ENCODE measurements at places on chromosomes 5 and 9. TPM values are rescaled to one million over a fixed set of nuclear protein-coding genes. Genes with fewer than 3 reads are reported as not detected.

CDKN2A gene
- total RNA-seq: 0.22 TPM

CFAP157 gene
- total RNA-seq: not detected

CARTPT gene
- total RNA-seq: not detected

PROP1 gene
- total RNA-seq: not detected

PCA3 gene
- total RNA-seq: 0.58 TPM

FAM163B gene
- total RNA-seq: not detected

TICAM2 gene
- total RNA-seq: 3.3 TPM

GPR151 gene
- not detected for total RNA-seq

PCDHGA9 gene
- total RNA-seq: 3.8 TPM

C8G gene
- 0.58 TPM for total RNA-seq

INSL4 gene
- total RNA-seq: not detected

FXN gene
- 5.1 TPM for total RNA-seq

ZNF658 gene
- total RNA-seq: 9.2 TPM

ICE1 gene
- 26.5 TPM for total RNA-seq

LYRM7 gene
- total RNA-seq: 10.3 TPM
